ENCODE measurements at places on chromosomes 3 and 15. TPM values are rescaled to one million over a fixed set of nuclear protein-coding genes. Genes with fewer than 3 reads are reported as not detected.

Gene RLBP1
- total RNA-seq, result not detected

DNA sequence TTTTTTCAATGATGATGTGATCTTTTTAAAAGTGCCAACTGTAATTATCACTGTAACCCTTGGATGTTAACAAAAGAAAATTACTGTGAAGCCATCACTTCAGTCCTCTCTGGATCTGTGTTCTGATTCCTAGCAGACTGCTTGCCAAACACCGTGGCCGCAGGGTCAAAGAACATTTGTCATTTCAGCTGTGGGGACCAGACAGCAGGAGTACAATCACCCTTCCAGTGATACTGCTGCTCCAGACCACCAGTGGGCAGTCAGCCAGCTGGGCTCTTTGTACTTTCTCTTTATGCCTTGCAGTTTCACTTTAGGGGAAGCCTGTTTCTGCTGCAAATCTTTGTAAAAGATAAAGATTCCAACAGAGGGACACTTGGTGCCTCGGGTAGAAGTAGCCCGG, 770.0 kb downstream of the GRM7 start:
- no peak for DNase-seq

GRCh38 chr3:112519424-112520001, 20.2 kb upstream of the BTLA start:
- peak; percentile 47 for DNase-seq

DNA sequence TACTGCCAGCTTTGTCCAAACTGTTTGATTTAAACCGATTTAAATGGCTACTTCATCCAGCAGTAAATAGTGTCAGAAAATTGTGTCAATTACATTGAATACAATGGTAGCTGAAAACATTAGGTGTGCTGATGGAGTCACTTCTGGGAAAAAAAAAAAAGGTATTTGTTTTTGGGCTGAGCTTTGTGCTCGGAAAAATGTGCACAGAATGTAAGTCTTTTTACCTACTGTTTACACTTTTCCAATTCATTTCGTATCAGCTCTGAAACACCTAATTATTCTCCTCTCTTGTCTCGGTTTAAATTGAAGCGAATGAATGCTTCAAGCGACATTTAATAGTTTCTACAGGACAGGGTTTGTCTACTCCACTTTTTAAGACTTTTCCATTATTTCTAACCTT, 1078.4 kb downstream of the ROBO1 start:
- no peak for DNase-seq

Measured in endodermal cell (in vitro differentiated cells).